ENCODE measurements at places on chromosomes 5 and 9.

DNA sequence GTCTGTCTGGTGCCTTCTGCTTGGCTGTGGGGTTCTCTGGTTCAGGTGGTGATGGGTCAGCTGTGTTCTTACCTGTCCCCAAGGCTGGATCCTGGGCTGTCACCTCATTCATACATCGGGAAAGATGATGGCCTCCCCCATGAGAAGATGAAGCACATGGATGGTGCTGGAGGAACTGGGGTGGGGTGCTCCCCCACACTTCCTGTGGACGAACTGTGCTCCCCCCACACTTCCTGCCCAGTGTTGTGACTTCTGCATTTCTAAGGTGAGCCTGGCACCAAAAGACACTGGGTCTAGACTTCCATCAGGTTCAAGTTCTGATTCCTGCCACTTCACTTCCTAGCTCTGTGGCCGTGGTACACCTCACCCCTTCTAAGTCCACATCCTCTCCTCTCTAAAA is 4.3 kb upstream of the SURF6 start:
- no peak for DNase-seq

DNA sequence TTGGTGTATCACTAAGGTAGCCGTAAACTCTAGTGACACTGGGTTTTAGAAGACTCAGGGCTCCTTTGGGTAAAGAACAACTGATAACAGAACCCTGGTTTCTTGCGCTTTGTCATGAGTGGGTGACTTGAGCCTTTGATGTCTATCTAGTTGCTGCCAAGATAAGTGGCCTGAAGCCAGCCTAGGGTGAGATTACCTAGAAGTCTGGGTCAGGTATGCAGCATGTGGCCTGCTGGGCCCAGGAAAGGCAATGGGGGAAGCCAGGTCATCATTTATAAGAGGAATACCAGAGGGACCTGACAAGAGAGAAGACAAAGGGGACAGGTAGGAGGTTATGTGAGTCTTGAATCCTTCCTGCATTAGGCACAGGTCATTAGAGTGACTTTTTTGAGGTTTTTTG is 23.2 kb upstream of the GARNL3 start:
- DNase-seq, result no peak

- DNase-seq, result no peak
These were observed 35.2 kb downstream of the ZCCHC7 start for GRCh38 chr9:37155601-37156000.

DNA sequence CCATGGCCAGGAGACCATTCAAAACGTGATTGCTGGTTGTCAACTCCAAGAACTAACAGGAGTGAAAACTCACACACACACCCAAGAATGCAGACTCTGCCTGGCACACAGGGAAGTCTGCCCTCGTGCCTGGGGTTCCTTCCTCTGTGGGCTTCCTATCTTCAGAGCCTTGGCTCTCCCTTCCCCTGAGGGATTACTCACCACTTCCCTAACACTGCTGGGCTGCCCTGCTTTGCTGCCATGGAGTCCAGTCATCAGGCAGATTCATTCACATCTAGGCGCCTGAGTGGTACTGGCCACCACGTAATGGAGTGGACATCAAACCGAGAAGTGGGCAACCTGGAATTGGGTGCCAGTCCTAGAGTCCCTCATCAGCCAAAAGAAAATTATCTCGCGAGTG is 76.4 kb upstream of the PRSS3 start:
- no peak for DNase-seq

- DNase-seq, result no peak
These were observed 1.7 kb downstream of the PHF2 start for GRCh38 chr9:93577975-93578682.

DNA sequence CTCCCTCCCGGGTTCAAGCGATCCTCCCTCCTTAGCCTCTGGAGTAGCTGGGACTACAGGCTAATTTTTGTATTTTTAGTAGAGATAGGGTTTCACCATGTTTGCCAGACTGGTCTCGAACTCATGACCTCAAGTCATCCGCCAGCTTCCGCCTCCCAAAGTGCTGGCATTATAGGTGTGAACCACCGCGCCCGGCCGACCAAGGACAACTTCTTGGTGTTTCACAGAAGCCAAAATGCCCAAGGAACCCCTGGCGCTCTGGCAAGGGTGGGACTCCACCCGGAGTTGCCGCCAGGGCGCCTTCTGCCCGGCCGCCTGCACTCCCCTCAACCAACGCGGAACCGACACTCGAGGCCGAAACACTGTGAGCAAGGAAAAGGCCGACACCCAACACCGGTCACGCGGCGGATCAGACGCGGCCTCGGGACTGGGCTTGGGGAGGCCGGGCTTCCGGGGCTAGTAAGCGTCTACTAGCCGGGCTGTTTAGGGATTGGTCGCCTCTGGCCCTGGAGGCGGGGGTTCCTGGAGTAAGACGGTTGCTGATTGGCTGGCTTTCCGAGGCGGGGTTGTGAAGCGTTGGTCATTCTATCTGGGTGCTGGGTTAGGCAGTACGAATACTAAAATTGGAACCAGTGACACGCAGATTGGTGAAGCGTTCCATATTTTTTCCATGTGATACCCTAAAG is 7.7 kb upstream of the CFAP157 start:
- DNase-seq, result peak; percentile 40

GRCh38 chr9:79012561-79012960 is 559.2 kb upstream of the TLE4 start:
- DNase-seq, result no peak

- DNase-seq, result no peak
These were observed 452.9 kb upstream of the ZNF608 start for GRCh38 chr5:125199373-125199772.

DNA sequence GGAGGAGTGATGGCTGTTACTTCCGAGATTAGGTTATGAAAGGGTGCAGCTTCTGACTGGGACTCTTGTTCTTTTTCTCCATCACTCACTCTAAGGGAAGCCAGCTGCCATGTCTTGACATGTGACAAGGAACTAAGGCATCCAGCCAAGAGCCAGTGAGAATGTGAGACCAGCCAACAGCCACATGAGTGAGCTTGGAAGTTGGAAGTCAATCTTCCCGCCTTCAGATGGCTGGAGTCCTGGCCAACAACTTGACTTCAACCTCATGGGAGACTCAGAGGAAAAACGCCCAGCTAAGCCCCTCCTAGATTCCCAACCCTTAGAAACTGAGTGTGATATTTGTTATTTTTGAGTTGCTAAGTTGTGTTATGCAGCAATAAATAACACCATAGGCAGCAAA is 201.1 kb downstream of the SNX18 start:
- no peak for DNase-seq

GRCh38 chr5:179137643-179138567 is 77.7 kb downstream of the ZNF354C start:
- no peak for DNase-seq

GRCh38 chr5:35816881-35817521 is 39.7 kb upstream of the IL7R start:
- DNase-seq, result no peak

GRCh38 chr9:37466037-37466709 is 923 bp upstream of the ZBTB5 start:
- DNase-seq, result no peak

- DNase-seq, result no peak
These were observed 40.5 kb upstream of the TBCA start for GRCh38 chr5:77816686-77817085.

DNA sequence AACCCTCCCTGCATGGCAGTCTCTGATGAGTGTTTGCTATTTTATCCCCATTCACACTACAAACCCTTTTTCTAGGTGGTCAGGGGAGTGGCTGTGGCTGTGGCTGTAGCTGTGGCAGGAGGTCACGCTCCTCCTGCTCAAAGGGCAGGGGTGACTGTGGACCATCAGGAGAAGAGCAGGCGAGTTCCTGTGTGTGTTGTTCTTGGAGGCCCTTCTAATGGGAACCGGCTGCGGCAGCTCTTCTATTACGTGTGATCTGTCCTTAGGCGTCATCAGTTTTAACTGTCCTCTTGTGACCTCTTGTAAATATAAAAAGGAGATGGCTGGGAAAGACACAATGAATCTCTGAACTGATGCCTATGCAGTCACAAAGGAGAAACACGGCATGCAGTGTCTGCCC is 65.1 kb downstream of the ANKH start:
- no peak for DNase-seq

- no peak for DNase-seq
These were observed 52.9 kb upstream of the MIER3 start for GRCh38 chr5:57004800-57005199.

DNA sequence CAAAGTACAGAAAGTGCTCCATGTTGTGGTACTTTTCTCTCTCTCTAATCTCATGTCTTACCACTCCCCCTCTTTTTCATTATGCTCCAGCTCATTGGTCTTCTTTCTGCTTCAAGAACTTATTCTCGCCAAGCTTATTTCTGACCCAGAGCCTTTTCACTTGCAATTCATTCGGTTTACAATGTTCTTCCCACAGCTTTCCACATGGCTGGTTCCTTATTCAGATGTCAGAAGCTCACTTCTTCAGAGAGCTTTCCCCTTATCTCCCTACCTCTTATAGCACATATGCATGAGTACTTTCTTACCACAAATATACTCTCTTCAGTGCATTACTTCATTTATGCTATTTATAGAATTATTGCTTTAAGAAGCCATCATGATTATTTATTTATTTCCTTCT is 338.8 kb upstream of the ATP10B start:
- no peak for DNase-seq
